Central memory CD8-positive, alpha-beta T cell (primary cell): ENCODE measurements at places on chromosomes 6 and 20.

DNA sequence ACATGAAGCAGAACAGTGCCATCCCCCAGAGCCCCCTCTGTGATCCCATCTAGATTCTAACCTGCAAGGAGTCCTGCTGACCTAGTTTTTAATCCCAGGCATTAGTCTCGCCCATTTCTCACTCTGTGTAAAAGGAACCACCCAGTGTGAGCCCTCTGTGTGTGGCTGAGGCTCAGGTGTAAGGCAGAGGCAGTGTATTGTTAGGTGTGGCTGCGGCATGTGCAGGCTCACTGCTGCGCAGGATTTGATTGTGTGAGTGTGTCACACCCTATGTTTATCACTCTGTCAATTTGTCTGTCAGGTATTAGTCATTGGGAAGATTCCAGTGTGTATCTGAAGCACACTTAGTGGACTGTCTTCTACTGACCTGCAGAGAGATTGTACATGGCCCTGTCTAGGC lies 13.7 kb upstream of the CST8 start:
- no peak for DNase-seq

DNA sequence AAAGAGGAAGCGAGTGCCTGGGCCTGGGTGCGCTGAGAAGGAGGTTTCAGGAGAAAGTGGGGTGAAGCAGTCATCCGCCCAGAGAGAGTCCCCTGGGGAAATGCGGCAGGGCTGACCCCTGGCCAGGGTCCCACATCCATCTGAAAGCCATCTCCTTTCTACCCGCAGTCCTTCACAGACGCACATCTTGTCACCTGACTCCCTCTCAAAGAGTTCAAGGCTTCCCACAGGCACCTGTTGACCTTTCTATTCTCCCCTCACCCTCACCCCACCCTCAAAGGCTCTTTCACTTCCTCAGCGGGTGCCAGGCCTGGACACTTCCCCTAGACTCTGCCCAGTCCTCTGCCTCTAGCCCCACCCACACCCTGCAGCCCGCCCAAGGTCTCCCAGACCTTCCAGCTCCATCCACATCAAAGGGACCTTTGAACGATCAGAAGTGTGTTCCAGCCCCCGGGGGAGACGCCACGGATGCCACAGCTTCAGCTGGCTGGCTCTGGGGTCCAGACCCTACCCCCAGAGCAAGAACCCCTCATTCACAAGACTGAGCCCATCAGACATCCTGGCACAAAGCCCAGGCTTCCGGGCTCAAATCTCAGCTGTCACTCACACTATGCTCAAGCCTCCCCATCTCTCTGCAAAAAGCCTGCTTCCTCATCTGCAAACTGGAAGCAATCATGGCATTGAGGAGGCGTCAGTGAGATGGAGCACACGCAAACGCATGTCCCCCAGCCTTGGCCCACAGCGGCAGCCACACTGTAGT lies 2.1 kb downstream of the CTSZ start:
- DNase-seq: no peak

- no peak for DNase-seq
Observed at GRCh38 chr20:62458275-62459251, 17.2 kb downstream of the GATA5 start.

DNA sequence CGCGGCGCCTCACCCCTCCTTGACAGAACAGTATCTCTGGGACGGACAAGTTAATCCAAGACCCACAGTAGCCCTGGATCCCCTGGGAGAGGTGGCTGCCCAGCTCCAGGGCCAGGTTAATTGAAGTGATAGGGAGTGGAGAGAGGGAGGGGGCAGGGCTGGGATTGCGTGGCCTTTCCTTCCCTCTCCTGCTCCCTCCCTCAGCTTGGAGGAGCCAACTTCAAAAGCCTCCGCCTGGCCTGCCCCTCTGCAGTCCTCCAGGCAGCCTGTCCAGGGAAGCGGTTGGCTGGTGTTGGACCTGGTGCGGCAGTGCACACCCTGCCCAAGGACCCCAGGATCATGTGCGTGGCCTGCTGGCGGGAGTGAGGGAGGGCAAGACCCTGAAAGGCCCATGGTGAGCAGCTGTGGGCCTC lies at the start of gene C20orf204:
TSS of gene C20orf204 (plus strand) at position 250 of the 413 bp plus-strand sequence. CDS start at position 392, 142 bp downstream.
- DNase-seq: no peak

DNA sequence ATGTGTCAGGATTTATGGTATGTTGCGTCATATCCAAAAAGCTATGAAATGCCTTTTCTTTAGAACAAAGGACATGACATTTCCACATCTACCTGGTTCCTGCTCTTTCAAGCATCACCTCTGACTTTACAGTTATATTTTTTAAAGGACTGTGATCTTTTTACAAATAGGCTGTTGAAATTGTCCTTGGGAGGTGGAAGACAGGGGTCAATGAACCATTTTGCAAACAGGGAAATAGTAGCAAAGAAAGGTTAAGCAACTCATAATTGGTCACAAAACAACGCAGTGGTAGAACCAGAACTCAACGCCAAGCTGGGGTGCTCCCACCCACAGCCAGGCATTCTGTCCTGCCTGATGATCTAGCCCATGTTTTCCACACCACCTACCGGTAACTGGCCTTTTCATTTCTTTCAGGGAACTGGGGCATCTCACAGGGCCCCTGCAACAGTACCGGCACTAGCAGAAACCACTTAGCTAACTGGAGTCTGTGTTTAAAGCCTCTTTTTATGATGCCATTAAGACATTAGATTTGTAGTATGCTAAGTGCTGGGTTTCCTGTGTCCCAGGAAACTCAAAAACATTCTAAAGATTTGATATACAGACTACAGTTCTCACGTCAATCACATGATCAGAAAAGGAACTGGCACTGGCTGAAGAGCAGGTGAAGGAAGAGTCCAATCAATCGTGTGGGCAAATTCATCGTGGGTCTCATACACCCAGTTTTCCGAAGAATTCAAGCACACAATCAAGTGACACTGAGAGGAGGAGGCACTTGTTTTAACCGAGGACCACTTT lies 13.9 kb downstream of the ZNF217 start:
- DNase-seq: no peak
